Brain (organoid and tissue), 16 donors: ENCODE measurements at places on chromosomes 4 and X. TPM values are rescaled to one million over a fixed set of nuclear protein-coding genes. Genes with fewer than 3 reads are reported as not detected.

AMELX gene
- polyA plus RNA-seq = not detected

GRCh38 chr4:164293203-164293602 is 460.7 kb upstream of the SMIM31 start:
- no peak for DNase-seq

DNA sequence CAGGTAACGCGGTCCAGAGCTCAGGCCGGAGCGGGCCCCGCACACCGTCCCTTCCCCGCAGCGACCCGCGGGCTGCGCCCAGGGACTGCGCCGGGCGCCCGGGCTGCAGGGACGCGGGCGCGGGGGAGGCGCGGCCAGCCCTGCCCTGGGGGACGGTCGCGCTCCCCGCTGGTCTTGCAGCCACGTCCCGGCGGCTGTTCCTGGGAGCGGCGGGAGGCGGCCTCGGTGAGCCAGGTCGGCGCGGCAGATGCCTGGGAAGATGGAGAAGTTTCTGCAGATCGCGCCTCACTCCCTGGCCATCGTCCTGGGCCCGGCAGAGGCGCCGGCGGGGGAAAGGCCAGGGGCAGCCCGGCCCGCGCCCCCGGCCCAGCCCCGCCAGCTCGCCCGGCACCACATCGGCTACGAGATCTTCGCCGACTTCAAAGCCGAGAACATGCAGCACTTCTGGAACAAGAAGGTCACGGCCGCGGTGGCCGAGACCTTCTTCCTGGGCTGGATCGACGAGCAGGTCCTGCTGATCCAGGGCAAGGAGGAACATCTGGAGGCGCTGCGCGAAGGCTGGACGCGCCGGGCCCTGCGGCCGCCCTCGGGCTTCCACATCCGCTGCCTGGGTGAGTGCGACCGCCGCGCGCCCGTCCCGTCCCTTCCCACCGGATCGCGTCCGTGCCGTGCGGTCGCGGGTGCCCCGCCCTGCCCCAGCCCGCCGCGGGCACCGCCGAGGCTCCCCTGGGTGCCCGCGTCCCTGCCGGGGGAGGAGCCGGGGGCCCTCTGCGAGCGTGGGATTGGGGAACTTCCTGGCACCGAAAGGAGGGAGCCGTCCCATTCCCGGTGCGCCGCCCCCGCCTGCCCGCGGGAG is 107.4 kb upstream of the STOX2 start:
- DNase-seq = peak; percentile 41

DNA sequence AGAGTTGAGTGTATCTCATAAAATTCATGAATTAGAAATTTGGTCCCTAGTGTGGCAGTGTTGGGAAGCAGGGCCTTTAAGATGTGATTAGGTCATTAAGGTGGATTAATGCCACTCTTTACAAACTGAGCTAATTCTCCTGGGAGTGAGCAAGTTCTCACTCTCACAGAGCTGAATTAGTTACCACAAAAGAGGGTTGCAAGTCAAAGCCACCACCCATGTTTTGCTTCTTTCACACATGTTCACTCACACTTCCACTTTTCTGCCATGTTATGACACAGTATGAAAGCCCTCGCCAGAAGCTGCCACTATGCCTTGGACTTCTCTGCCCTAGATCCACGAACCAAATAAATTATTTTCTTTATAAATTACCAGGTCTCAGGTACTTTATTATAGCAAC is 332.1 kb downstream of the ARAP2 start:
- DNase-seq = no peak

- DNase-seq = no peak
These were observed 10.4 kb downstream of the SCML1 start for GRCh38 chrX:17747692-17748091.

DNA sequence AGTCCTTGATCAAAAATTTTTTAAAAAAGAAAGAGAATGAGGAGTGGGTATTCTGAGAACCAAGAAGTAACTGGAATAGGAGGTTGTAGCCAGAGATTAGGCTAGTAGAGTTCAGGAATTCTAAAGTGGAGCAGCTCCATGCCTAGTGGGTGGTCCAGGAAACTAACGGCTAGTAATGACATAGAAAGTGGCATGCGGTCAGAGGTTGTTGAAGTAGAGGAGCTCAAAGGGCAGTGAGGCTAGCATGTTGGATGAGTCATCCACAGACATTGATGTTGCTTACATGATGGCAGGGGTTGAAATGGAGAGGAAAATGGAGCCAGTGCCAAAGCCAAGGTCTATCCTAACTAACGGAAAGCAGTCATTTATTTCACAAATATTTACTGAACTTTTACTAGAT is 42.1 kb downstream of the TEX13B start:
- no peak for DNase-seq
